ENCODE measurements at places on chromosomes 13 and 19.

GRCh38 chr19:5623397-5624017 lies 624 bp downstream of the SAFB start:
- DNase-seq = no peak

DNA sequence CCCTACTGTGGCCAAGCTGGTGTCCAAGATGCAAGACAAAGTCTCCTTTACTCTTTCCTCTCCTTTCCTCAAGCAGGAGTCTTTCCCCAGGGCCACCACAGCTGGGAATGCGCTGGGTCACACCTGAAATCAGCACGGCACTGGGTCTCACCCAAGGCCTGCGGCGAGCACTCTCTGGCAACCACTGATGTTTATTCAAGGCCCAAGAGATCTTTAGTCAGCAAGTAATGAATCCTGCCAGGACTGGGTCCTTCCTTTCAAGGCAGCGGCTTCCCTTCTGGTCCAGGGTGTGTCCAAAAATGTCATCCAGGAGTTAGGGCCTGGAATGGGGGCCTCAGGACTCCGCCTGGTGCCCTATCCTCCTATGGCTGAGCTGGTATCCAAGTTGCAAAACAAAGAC lies 24.1 kb downstream of the BLOC1S3 start:
- DNase-seq = no peak

DNA sequence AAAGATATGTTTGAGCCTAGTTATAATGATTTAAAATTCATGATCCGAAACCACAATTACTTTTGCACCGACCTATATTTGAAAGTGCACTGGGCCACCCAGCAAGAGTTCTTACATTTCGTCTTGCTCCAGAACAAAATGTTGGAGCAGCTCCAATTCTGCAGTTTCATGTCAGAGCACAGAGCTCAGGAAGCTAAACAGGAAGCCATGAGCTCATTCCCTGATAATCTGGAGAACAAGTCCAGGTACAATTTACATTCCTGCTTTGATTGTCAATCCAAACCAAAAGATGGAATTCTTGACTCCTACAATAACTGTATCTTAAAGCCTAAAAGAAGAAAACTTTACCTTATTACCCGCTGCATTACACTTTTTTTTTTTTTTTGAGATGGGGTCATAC lies 131.8 kb downstream of the KCTD12 start:
- DNase-seq = no peak

DNA sequence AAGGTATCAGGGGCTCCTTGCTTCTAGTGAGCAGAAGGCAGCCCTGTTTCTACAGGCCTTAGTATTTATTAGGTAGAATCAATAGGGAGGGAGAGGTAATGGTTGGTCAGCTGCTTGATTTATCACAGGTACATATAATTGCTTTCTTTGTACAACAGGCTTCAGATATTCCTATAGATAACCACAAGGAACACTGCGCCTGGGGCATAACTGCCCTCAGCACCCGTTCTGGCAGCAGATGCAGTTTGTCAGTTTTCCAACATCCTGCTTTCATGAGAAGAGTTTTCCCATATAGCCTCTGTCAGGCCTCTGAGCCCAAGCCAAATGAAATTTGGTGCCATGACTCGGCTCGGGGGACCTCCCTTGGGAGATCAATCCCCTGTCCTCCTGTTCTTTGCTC lies 12.4 kb upstream of the ZNF486 start:
- no peak for DNase-seq

- no peak for DNase-seq
These were observed 98.0 kb downstream of the PRR20E start for GRCh38 chr13:57264965-57265364.

- DNase-seq = no peak
These were observed 73.9 kb downstream of the TNFRSF19 start for GRCh38 chr13:23644126-23644419.

DNA sequence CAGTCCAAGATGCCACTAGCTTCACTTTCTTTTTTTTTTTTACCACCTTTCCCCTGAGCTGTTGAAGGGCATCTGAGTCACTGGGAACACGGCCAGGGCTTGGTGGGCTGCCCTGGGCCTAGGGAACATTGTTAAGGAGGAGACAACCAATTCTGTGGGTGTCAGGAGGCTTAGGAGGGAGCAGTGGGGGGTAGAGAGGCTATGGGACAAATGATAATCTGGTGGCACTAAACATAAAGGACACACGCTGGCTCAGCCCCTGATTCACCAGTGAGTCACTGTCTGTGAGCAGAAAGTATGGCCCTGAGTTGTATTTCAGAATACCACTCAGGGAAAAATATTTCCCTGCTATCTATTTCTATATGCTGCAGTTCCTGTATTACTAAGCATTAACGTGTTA lies 207.8 kb downstream of the DCLK1 start:
- no peak for DNase-seq

DNA sequence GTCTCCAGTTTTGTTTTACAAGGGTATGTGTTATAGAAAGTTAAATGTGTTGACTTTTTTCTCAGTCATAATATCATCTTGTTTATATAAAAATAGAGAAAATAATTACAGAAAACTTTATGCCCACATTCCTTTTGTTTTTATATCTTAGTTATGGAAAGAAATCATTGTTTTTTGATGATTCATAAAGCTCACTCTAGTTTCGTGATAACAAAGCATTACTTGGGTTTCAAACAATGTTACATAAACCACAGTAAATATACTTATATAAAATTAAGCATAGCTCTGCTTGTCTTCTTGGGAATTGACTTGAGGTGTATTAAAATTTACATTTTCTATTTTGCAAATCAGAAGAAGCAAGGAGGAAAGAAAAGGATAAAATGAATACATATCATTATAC lies 111.8 kb downstream of the SGCG start:
- no peak for DNase-seq

- DNase-seq = no peak
These were observed 221.3 kb downstream of the NHLRC3 start for GRCh38 chr13:39259371-39260140.

DNA sequence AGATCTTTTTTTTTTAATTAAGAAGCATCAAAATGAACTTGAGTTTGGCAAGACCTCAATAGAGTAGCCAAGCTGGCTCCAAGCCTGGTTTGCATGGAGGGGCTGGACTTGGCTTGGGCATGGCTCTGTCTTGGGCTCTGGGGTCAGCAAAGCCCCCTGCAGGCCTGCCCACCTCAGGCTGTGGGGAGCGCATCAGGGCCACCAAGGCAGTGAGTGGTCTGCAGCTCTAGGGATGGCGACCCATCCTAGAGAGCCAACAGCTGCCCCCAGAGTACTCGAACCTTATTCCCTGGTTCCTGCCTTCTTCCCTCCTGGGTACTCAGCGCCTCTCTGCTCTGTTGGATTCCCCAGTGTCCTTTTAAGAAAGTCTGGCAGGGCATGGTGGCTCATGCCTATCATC lies 5.4 kb upstream of the CHST8 start:
- DNase-seq = no peak

DNA sequence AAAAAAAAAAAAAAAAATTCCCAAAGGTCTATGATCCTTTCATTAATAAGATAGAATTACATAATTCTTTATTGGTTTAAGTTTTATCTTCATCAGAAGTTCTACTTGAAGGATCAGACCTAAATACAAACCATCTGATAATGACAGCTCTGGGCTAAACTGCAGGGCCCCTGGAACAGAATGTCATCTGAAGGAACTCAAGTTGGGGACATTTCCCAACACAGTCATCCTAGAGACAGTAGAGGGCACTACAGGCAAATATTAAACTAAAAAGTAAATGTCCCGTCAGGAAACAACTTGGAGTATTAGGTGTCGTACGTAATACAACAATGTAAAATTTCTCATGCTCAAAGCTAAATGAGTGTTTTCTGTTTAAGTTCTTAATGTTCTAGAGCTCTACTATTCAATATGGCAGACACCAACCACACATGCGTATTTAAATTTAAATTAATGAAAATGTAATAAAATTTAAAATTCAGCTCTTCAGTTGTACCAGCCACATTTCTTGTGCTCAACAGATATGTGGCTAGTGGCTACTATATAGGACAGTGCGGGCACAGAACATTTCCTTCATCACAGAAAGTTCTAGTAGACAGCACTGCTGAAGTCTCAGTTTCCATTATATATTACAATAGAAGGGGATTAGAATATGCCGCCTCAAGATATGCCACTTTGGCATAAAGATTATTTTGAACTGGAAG lies 21.8 kb upstream of the NAXD start:
- DNase-seq = no peak

GRCh38 chr13:28463481-28463880 lies 31.4 kb downstream of the FLT1 start:
- DNase-seq = no peak

DNA sequence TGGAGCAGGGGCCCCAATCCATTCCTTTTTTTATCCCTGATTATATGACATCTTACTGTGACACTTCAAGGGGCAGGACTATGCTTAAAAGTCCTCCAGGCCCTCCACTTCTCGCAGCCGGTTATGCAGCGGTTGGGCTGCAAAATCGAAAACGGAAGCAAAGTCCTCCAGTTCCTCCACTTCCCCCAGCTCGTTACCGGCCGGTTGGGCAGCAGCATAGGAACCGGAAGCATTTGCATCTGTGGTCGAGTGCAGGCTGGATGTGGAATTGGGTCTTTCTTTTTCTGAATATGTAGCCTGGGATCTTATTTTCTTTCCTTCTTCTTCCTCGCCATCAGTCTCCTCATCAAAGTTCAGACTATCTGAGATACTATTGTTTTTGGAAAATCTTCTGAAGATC lies 46.1 kb downstream of the OXGR1 start:
- no peak for DNase-seq

GRCh38 chr19:1410789-1411188 lies 3.4 kb downstream of the DAZAP1 start:
- DNase-seq = no peak

DNA sequence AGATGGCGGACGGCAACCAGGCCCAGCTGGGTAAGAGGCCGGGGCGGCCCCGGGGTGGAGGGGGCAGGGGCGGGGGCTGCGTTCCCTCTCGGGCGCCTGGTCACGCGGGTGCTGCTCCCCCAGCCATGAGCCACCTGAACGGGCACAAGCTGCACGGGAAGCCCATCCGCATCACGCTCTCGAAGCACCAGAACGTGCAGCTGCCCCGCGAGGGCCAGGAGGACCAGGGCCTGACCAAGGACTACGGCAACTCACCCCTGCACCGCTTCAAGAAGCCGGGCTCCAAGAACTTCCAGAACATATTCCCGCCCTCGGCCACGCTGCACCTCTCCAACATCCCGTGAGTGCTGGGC lies 11.1 kb downstream of the PTBP1 start:
- DNase-seq = no peak

DNA sequence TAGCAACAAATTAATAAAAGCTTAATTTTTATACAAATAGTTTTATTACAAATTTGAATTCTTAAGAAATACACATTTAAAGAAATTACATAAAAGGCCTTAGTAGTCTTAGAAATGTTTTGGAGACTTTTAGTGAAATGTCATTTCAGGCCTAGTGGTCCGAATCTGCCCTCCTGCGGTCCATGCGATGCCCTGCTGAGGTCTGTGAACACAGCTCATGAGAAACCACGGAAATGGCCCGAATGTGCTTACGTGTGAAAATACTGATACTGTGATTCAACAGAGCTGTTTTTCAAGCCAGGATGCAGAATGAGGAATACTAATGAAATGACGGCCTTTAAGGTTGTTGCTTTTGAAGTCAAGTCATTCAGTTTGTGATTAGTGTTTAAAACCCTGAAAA lies 157.9 kb downstream of the COL4A1 start:
- DNase-seq = no peak

DNA sequence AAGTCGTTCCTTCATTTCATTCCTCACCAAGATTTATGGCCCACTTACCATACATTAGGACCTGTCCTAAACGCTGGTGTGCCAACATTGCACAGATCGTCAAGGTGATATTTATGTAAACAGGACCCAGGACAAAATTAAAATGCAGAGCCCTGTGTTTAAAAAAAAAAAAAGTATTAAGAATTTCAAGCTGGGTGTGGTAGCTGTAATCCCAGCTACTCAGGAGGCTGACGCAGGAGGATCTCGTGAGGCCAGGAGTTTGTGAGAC lies 6.5 kb upstream of the ZNF444 start:
- no peak for DNase-seq

DNA sequence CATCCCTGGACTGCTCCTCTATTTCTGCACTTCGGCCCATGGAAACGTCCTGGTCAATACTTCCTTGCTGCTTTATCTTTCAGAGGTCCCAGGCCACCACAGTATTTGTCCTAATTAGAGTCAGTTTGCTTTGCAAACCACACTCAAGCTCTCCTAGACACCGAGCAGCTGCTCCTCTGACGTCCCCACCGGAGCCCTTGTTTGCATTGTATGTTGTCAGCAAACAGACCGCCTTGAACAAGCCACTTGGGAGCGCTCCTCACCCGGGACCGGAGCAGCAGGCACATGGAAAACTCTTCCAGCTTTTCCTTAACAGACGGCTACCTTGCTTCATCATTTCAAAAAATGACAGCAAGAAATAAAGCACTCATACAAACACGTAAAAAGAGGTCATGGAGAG lies 51.5 kb upstream of the GTF3A start:
- DNase-seq = no peak

- no peak for DNase-seq
These were observed 241.3 kb downstream of the DACH1 start for GRCh38 chr13:71625694-71626093.

DNA sequence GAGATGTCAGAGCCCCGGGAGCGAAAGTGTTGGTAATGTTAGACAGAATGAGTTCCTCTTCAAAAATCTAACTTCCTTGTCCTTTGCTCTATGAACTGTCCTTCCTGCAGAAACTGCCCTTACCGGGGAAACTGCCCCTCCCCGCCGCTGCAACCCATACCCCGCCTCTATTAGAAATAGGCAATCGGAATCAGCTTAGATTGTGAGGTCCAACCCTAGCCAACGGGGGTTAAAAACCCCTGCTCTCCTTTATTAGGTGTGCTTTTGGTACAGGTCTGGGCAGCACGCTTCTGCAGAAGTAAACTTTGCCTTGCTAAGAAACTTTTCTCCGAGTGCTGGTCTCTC lies 11.5 kb upstream of the CAPNS1 start:
- DNase-seq = no peak

- DNase-seq = no peak
These were observed 162.3 kb upstream of the SERP2 start for GRCh38 chr13:44211286-44211685.

DNA sequence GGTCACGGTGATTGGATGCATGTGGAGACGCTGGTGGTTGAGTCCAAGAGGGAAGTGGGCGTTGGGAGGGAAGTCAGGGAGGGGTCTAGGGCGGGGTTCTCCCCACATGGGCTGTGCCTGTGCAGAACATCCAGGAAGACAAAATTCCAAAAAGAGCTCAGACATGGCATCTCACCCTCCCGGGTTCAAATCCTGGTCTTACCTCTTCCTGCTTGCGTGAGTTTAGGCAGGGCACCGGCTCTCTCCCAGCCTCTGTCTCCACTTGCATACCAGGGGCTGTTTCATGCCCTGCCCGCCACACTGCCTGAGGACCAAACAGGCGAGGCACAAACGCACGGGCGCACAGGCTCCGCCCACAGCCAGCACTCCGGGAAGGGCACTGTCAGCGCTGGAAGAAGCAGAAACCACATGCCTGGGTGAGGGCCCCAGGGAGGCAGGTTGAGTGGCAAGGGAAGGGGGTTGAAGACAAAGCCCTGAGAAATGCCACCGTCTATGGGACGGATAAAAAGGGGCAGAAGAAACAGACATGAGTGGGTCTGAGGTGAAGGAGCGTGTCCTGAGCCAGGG lies 123.6 kb upstream of the SOX1 start:
- DNase-seq = no peak

All from activated CD4-positive, CD25-positive, alpha-beta regulatory T cell (primary cell).